GM12865 (cell line): ENCODE measurements at places on chromosomes 2 and 18.

- no peak for DNase-seq
Measured at GRCh38 chr2:7145707-7146106, 228.5 kb downstream of the RNF144A start.

GRCh38 chr2:30272761-30273573 is 41.6 kb downstream of the LBH start:
- DNase-seq: no peak

DNA sequence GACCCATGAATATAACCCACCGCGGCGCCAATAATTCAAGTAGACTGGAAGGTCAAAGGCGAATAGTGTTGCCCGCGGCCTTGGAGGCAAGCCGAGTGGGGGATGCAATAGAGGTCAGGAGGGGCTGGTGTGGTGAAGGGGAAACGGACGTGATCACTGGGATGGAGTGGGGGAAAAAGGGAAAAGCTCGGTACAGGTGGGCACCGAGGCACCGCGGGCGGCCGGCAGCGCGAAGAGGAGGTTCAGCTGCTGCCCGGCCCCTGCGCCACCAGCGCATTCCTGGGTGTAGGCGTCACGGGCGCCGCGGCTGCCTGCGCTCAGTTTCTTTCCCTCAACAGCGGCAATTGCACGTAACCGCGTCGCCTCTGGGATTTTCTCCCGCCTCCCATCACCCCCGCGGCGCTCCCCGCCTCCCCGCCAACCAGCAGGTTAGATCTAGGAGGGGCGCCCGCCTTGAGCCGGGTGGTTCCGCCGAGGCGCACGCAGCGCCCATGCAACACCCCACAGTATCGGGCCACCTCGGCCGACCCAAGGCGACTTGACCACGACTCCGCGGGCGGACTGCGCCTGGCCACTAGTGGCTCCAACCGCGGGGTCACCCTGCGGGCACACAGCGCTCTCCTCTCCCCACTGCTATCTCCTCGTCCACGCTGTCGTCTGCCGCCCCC is 1.5 kb downstream of the RND3 start:
- no peak for DNase-seq

DNA sequence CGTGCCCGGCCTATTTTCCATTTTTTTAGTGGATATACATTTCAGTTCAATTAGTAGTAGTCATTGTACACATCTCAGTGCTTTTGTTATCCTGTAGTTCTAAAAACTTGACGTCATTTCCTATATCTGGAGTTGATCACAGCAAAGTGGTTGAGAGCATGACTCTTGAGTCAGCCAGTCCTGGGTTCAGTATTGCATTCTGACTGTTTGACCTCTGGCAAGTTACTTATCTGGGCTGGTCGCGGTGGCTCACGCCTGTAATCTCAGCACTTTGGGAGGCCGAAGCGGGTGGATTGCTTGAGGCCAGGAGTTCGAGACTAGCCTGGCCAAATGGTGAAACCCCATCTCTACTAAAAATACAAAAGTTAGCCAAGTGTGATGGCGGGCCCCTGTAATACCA is 50.4 kb upstream of the PPM1B start:
- no peak for DNase-seq

- no peak for DNase-seq
Measured at GRCh38 chr2:154898269-154898668, 199.8 kb downstream of the KCNJ3 start.

- no peak for DNase-seq
Measured at GRCh38 chr2:129699781-129700573, 279.5 kb upstream of the RAB6C start.

DNA sequence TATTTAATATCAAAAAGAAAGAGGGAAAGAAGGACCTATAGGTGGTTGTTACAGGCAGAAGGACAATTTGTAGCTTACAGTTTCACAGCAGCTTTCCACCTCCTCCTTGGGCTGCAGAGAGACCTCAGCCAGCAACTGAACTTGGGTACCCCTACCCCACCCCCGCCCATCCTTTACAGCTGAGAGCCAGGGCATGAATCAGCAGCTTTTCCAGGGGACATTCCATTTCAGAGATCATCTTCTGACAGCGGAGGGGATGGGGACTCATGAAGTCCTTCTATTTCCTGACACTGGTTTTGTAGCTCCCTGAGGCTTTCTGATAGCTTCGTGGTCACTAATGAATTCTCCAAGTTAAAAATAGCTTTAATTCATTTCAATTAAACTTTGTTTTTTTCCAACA is 96.4 kb downstream of the ITGB1BP1 start:
- DNase-seq: no peak

GRCh38 chr2:19943189-19943588 is 41.4 kb upstream of the TTC32 start:
- no peak for DNase-seq

DNA sequence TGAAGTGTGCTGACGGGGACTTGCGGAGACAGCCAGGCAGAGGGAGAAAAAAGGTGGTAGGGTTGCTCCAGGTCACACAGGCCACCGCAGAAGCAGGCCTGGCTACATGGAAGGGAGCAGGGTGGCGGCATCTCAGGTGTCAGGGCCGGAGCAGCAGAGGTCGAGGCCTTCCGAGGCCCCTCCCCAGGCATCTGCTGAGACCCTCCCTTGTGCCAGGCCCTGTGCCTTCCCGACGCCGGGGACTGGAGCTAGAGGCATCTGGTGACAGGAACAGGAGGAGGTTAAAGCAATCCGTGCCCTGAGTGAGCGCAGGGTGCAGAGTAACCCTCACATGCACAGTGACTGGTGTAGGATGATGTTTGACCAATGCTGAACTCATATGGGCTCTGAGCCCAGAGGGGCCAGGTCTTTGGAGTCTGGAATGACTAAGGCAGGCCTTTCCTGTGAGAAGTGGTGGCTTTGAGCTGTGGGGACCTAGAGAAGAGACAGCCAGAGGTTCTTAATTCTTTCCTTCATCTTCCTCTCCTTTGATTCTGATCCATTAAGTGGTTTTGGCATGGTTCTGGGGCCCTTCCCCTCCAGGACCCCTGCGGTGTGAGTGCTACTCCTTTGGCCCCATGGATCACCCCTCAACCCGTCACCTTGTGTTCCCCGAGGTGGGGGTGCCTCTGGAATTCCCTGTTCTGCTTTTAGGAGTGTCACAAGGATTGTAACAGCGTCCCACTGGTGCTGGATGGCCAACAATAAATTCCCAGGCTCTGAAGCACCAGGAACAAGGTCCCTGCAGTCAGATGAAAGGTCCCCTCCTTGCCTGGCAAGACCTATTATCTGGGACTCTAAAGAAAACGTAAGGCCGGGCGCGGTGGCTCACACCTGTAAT is 72.1 kb downstream of the KLHL29 start:
- no peak for DNase-seq

DNA sequence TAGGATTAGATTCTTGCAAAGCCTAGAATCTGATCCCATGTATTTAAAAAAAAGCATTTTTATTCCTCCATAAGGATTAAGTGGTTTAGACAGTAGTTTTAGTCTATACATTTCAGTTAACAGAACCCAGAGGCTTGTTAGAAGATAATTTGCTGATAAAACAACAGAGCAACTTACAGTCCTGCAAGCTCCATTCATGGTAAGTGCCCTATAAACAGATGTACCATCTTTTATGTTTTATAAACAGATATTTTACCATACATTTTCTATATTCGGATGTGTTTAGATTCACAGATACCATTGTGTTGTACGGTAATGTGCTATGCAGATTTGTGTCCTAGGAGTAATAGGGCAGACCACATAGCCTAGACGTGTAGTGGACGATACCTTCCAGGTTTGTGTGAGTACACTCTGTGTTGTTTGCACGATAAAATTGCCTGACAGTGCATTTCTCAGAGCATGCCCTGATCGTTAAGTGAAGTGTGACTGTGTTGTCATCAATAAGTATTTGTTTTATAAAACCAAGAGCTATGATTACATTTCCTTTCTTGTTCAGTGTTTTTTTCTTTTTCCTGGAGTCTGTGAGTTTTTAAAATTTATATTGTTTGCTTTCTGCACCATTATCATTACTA is 54.2 kb downstream of the CERS6 start:
- no peak for DNase-seq

GRCh38 chr2:133908171-133908570 is 339.9 kb upstream of the NCKAP5 start:
- no peak for DNase-seq

DNA sequence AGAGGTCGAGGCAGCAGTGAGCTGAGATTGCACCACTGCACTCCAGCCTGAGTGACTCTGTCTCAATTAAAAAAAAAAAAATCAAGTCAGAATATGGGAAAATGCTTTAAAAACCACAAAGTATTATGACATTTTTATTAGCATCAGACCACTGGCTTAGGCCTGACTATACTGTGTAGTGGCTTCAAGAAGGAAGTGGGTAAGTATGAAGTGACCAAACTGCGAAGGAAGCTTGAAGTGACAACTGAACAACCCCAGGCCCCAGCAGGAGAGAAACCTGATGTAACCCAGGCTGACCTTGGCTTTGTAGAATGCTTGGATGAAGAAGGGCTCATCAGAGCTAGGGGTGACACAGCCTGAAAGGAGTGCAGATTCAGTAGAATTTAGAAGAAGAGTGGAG is 21.4 kb upstream of the HAAO start:
- no peak for DNase-seq

DNA sequence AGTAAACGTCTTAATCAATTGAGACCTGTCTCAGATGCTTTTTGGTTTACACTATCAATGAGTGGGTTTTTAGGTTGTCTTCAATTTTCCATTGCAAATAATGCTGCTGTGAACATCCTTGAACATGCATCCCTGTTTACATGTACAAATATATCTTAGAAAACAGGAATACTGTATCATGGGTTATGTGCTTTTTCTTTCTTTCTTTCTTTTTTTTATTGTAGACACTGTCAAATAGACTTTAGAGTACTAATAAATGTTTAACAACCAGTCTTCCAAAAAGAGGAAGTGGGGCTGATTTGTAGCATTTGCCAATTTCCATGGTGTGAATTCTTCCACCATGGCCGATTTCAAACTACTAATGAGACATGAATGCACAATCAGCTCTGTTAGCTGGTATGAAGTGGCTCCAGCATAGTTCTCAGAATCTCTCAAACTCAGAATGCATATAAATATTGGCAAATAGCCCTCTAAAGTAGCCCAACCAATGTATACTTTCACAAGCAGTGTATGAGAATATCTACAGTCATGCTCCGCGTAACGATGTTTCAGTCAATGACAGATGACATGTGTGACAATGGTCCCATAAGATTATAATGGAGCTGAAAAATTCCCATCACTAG is 50.3 kb upstream of the B3GNT2 start:
- DNase-seq: peak; percentile 56

DNA sequence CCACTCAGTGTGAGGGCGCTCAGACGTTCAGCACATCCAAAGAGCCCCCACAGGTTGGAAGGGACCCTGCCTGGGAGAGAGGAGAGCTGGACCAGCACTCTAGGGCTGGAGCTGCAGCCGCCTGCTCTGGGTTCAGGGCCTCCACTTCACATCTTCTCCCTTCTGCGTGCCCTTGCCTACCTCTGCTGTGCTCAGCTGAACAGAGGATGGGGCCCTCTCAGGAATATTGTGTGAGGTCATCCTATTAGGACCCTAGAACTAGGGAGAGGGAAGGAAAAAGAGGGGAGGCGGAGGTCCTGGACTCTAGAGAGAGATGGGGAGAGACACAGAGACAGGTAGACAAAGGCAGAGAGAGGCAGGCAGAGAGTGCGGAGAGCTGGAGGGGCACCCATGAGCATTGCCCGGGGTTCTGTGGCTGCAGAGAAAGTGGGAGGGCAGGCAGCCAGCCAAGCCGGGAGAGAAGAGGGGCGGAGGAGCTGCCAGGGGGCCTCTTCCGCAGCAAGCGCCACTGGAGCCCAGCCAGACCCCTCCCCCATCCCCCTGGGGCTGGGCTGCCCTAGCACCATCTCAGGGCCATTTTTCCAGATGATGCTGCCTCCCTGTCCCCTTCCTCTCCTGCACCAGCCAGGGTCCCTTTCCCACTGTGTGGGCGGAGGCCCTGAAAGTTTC is 8.3 kb upstream of the TNS1 start:
- no peak for DNase-seq

GRCh38 chr2:68565858-68566257 is 77.5 kb upstream of the PROKR1 start:
- DNase-seq: no peak

DNA sequence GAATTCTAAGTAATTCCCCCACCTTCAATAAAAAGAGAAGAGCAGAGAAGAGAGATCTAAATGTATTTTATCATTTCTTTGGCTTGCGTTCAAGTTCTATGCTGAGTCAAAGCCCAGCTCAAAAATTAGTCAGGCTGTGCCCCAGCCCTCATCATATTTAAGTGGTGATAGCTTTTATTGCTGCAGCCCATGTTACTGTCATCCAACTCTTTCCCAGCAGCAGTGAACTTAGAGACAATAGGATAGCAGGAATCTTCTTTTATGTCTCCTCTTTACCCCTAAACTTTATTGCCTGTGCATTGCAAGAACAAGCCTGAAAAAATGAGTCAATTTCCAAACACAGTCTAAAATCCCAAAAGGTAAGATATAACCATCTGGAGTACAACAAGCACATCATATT is 1599.3 kb upstream of the PIK3C3 start:
- DNase-seq: no peak

GRCh38 chr2:102021779-102022178 is 30.0 kb downstream of the IL1R2 start:
- no peak for DNase-seq

- peak; percentile 94 for DNase-seq
Measured at GRCh38 chr2:12716282-12717190, at the start of gene TRIB2. TSS of gene TRIB2 (plus strand) at chr2:12716936. CDS start at chr2:12718308, 1,372 bp downstream.

GRCh38 chr2:203177361-203177760 is 61.5 kb upstream of the CYP20A1 start:
- peak; percentile 1 for DNase-seq

DNA sequence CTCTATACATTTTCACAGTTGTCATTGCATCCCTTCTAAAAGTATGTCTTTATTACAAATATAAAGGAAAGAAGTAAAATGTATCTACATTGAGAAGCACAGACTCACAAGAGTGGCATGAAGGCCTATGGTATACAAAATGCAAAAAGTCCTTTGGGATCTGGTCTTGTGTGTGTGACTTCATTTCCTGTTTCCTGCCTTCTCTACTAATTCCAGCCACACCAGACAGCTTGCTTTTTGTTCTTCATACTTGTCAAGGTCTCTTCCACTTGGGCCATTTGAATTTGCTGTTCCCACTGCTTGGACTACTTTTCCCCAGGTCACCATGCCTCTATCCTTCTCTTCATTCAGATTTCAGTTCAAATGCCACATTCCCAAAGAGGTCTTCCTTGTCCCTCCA is 6.7 kb upstream of the PNO1 start:
- DNase-seq: no peak

DNA sequence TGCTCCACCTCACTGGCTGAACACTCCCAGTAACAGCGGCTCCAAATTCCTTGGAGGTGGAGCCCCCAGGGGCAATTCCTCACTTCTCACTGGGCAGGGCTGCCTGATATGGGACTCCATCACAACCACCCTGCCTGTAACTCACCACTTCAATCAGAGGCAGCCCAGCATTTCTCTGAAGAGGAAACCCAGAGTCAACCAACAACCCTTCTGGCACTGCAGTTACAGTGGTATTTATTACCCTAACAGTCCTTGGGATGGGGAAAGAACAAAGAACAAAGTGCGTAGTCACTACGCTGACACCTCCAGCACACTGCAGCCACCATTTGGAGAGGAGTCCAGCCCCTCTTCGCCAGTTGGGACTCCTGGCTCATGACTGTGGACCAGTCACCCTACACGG is 85.7 kb upstream of the GALNT13 start:
- no peak for DNase-seq
